ENCODE measurements at places on chromosomes 2 and 18. TPM values are rescaled to one million over a fixed set of nuclear protein-coding genes. Genes with fewer than 3 reads are reported as not detected.

- no peak for DNase-seq
Measured at GRCh38 chr2:216549926-216550690, 51.5 kb downstream of the RPL37A start.

DNA sequence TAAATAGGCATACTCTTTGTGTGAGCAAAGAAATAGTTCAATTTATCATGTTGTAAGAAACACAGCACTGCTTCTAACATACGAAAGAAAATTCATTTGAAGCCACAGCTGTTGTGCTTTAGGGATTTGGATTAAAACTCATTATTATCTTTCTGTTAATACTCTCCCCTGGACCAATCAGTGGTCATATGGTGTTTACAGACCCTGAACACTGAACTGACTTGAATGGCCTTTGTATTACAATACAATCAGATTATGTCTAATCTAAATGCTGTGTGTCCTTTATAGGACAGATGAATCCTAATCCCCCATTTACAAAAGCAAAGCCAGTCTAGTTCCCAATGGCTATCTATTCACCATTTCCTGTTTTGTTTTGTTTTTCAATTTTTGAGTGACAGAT is 36.5 kb downstream of the ZNF385B start:
- DNase-seq, result no peak

- no peak for DNase-seq
Measured at GRCh38 chr2:56749152-56749752, 565.5 kb downstream of the CCDC85A start.

DNA sequence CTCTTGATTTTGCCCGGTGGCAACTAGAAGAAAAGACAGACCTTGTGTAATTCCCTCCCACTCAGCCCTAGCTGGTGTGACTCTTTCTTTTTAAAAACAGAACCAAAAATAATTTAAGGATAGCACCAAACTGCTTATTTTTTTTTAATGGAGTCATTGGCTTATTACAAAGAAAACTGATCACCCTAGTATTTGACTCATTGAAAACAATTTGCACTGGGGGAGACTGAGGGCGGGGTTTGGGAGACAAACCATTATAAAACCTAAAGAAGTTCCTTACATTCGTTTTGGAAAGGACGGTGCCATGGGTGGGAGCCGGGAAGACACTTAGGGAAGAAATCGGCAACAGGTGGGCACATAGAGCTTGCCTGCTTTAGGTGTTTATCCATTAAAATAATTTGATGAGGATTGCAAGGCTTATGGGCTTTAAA is 2.5 kb downstream of the PAX3 start:
- no peak for DNase-seq

GRCh38 chr2:46302005-46302695 is 4.9 kb downstream of the EPAS1 start:
- DNase-seq, result no peak

Gene APCDD1
- 10.6 TPM for total RNA-seq

Gene UGT1A6
- not detected for total RNA-seq

GRCh38 chr2:160270571-160271113 is 70.6 kb upstream of the ITGB6 start:
- no peak for DNase-seq

DNA sequence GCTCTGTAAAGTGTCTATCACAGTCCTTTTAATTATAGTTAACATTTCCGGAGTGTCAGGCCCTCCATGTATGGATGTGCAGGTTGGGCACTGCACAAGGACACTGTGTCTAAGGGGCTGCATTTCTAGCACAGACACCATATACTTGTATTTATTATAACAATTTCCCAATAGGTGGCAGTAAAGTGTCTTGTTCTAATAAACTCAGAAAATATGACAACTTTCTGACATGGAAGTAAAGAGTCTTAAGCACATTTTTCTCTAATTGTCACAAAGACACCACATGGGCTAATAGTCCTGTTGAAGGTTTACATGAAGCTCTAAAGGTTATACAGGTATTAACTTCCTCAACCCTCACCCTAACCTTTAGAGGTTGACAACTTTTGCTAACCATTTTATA is 156.6 kb downstream of the DYSF start:
- no peak for DNase-seq

- DNase-seq, result no peak
Measured at GRCh38 chr2:36404754-36405153, 49.2 kb downstream of the CRIM1 start.

GRCh38 chr18:77634494-77634893 is 384.8 kb downstream of the GALR1 start:
- no peak for DNase-seq

DNA sequence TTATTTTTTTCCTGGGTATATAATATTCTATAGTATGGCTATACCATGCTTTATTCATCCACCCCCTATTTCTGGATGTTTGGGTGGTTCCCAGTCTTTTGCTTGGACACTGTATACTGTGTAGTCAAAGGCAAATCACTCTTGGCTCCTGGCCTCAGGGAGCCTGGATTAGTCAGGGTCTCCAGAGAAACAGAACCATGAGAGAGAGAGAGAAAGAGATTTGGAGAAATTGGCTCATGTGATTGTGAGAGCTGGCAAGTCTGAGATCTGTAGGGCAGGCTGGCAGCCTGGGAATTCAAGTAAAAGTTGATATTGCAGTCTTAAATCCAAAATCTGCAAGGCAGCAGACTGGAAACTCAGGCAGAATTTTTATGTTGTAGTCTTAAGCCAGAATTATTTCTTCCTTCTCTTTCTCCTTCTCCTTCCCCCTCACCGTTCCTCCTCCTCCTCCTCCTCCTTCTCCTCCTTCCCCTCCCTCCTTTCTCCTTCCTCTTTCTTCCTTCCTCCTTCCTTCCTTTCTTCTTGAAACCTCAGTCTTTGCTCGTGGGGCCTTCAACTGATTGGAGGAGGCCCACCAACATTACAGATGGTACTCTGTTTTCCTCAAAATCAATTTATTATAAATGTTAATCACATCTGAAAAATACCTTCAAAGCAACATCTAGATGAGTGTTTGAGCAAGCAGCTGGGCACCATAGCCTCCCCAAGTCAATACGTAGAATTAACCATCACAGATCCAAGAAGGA is 33.0 kb downstream of the CTIF start:
- no peak for DNase-seq

Gene PREB
- total RNA-seq, result 20.8 TPM

DNA sequence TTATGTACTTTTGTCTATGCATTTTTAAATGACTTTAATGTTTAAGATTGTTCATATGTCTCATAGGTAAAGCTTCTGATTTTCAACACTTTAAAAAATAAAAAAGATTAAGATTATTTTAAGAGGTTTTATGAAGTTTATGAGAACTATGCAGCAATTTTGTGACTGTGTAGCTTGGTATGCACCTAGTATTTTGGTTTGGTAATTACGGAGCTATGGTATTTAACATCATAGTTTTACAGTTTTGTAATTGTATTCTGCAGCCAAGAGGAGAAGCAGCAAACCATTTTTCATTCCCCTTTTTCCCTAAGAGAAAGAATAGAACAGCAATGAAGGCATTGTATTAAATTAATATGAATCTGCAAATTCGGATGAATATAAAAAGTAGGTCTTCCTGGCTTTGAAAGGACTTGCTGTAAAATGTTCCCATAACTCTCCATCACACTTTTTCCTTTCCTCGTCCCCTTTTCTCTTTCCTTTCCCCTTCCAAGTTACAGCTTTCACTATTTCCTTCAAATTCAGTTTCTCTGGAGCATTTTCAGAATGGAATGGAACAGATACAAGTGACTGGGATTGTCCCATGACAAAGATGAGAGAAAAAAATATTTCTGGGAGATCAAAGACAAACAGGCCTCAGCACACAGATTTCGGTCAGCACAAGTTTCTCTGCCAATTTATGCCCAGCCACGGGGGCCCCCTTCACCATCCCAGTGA is 26.1 kb upstream of the PIEZO2 start:
- no peak for DNase-seq

DNA sequence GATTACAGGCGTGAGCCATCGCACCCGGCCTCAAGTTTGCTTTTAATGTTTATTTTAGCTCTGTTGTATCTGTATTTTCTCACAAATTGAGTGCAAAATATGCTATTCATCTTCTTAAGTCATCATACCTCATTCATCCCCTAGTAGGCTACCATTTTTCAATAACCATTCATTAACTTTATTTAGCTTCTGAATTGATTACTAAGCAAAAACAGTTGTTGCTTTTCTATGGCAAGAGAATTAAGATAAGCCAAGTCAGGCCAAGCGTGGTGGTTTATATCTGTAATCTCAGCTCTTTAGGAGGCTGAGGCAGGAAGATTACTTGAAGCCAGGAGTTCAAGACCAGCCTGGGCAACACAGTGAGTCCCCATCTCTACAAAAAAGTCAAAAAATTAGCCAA is 63.3 kb upstream of the CERS6 start:
- no peak for DNase-seq

GRCh38 chr2:234958311-234958710 is 6.5 kb downstream of the SH3BP4 start:
- no peak for DNase-seq

Gene KLHL30
- total RNA-seq, result under 0.01 TPM

Gene EDAR
- total RNA-seq, result under 0.01 TPM

GRCh38 chr2:176795823-176796222 is 416.8 kb upstream of the HNRNPA3 start:
- DNase-seq, result no peak

DNA sequence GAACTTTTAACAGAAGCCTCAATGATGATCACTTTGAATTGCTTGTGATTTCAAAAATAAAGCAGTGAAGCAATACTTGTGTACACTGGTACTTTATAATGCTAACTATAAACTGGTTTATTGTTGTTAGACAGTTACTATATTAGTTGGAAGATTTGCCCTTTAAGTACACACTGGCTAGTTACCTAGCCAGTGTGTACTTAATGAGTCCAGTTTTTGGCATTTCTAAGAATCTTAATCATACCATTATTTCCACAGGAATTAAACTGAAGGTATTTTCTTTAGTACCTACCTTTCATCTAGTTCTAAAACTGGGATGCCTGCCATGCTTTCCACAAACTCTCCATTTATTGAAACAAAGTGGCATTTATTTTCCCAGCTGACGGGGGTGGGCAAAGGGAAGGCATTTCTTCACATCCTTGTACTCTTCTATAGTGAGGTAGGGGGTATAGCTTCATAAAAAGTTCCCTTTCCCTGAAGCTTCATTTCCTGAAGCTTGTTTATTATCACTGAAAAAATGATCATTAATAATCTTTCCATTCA is 49.9 kb downstream of the UGP2 start:
- DNase-seq, result no peak

- DNase-seq, result no peak
Measured at GRCh38 chr2:43622931-43623451, 14.1 kb upstream of the PLEKHH2 start.

GRCh38 chr2:205747829-205748386 is 65.6 kb downstream of the NRP2 start:
- no peak for DNase-seq

GRCh38 chr18:63128237-63128974 is 191.2 kb downstream of the BCL2 start:
- DNase-seq, result no peak

Gene TUBA4A
- total RNA-seq, result 2.0 TPM

Gene IL37
- not detected for total RNA-seq

Gene RGPD4
- total RNA-seq, result not detected

Gene AQP12A
- total RNA-seq, result not detected

DNA sequence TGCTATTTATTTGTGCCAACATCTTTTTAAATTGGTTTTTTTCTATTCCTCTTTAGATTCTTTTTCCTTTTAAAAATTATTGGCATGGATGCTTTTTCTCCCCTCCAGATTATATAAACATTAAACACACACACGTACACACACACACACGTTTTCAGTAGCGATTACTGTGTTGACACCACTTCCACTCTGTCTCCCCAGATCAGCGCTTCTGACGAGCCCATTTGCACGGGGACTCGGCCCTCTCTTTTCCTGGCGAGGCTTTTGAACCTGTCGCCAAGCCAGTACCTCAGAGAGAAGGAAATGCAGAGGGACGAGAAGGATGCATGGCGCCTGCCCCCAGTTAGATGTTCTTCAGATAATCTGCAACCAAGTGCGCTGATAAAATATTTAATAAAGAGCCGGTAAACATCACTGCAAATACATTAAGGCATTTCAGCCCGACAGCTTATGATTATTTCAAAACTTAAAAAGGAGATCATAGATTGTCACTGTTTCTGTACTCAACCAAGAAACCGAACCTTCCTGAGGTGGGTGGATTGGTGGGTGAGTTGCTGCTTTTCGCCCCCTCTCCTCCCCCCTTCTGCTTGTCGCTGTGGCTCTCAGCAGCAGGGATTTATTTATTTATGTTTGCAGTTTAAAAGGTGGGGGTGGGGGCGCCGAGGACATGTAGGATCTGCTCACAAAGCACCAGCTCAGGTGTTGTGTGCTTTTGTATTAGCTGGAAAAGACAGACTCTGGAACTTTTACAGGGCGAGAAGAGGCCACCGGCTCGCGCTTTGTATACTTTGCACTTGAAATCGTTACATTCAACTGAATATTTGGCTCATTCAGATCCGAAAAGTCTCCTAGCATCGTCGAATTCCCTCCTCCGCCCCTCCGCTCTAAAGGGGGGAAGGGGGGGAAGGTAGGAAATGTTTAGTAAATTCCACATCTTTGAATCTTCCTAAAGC is 787 bp upstream of the TBR1 start:
- DNase-seq, result peak; percentile 29

DNA sequence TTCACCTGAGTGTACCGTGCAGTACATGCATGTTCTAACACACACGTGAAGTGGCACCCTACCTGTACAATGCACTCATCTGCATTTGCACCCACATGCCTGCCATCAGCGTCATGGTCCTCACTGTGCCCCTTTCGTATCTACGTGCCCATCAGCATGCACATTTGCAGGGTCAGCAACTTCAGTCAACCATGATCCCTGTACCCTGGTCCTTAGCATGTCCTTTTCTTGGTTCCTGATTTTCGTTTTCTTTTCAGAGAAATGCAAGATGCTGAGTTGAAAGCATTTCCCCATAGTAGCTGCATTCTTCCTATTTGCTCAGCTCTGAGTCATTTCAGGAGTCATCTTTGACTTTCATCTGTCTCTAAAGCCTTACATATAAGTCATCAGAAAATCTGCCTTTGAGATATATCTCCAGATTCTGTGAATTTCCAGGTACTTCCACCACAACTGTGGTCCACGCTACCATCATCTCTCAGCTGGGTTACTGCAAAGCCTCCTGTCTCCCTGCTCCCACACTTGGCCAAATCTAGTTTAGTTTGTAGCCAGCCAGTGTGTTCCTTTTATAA is 14.7 kb upstream of the PUM2 start:
- DNase-seq, result no peak

GRCh38 chr18:79571211-79572092 is 108.2 kb upstream of the CTDP1 start:
- no peak for DNase-seq

GRCh38 chr18:10343778-10344177 is 110.7 kb upstream of the APCDD1 start:
- DNase-seq, result peak; percentile 36

DNA sequence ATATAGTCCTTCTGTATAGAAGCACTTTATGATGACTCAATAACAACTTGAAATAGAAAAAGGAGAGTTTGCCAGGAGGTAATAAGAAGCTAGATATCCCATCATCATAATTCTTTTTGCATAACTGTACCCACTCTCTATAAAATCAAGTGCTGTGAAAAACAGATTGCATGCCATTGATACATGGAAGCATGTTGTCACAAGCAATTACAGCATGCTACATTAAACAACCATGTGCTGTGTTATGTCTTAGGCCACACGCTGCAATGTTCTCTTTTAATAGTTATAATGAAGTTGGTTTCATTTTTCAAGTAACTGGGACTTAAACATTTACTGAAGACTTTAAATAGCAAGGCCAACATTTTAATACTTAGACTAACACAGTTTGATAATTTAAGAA is 264.2 kb downstream of the RPRM start:
- DNase-seq, result no peak

GRCh38 chr2:9809448-9810088 is 33.7 kb upstream of the TAF1B start:
- DNase-seq, result no peak

GRCh38 chr2:100754951-100755350 is 65.0 kb upstream of the NPAS2 start:
- no peak for DNase-seq

Gene CPS1
- total RNA-seq, result 2.9 TPM
